ENCODE measurements at places on chromosomes 7 and 10.

GRCh38 chr10:25297466-25297865 lies 122.7 kb downstream of the GPR158 start:
- no peak for DNase-seq

DNA sequence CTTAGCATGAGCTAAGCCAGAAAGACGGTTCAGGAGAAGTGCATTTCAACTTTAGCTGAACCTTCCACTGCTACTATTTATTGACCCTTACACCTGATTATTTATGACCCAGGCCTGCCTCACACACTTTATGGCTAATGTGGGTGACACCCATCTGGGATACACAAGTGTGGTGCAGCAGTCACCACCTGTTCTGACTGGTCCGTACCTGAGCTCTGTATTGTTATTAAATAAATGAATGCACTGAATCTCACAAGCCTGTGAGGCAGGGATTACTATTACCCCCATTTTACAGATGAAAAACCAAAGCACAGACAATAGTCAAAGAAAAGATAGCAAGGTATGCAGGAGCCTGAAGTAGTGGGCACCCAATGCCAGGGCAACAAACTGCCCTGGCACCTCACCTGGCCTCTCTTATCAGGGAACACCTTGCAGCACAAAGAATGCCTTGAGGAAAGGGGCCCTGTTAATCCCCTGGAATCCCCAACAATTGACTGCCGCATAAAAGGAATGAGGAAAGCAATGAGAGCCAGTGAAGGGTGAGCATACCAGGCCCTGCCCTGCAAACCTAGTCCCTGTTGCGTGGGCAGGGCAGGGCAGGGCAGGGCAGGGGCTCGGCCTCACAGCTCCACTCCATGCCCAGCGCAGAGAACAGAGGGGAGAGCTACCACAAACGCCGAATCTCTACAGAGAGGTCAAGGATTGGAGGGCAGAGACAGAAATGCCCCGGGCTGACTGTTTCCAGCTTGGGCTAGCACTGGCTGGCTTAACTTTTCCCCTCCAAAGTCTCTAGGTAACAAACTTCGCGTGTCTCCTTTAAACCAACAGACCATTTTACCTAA lies 1.3 kb downstream of the ANXA11 start:
- no peak for DNase-seq

DNA sequence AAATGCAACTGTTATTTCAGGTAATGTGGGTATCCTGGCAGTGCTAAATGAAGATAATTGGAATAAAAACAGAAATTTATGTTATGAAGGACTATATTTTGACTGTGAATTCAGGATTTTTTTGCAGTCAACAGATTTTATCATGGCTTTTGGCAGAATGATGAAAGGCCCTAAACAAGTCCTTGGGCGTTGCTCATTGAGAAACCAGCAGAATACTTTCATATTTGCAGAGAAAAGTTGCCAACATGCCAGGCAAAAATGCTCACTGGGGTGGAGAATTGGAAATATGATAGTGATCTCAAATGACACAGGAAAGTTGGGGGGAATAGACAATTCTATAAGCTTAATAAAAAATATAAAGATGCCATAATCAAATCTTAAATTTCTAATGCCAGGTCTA lies 121.1 kb downstream of the GPR85 start:
- DNase-seq = no peak

DNA sequence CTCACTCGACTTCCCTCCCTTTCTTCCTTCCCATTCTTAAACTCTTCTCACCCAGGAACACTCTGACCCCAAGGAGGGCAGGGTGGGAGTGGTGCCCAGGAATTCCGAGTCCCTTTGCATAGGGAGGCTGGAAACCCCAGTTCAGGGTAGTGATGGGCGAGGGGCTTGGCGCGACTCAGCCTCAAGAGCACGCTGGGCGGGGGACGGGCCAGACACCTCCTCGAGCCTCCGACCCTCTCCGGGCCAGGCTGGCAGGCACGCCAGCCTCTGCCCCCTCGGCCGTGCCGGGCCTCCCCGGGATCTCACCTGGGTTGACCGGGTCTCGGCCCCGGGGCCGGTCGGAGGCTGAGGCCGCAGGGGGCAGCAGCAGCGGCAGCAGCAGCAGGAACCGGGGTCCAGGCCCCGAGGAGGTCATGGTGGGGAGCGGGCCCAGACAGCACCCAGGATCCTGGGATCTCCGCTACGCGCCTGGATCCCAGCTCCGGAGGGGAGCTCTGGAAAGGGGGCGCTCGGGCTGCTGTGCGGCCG lies 457 bp downstream of the PLOD3 start:
- no peak for DNase-seq

DNA sequence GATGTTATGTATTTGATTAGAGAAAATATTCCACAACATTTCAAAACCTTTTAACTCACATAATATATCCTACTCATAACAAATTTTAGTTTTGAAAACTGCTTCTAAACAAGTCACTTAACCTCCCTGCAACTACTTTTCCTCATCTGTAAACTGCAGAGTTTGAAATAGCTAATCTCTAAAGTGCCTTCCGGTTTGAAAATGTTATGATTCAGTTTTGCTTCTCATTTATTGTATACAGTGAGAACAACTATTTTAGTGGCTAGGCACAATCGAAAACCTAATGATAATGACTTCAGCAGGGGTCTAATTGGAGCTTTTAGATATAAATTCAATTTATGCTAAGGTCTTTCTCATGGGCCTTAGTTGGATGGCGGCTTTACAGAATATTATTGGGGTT lies 30.7 kb upstream of the TEX47 start:
- no peak for DNase-seq

DNA sequence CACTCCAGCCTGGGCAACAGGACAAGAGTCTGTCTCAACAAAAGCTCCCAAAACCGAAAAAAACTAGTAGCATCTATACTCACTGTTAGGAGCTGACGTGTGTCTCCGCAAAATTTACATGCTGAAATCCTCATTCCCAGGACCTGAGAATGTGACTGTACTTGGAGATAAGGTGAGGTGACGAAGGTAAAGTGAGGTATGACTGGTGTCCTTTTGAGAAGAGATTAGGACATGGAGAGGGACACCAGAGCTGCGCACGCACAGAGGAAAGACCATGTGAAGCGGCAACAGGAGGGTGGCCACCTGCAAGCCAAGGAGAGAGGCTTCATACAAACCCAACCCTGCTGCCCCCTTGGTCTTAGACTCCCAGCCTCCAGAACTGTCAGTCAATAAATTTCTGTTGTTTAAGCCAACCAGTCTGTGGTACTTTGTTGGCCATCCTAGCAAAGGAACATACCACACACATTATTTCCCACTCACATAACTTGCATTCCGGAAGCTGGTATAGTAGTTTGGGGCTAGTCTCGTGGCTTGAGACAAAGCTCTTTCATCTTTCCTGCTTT lies 1154.0 kb upstream of the CELF2 start:
- no peak for DNase-seq

- peak; percentile 32 for DNase-seq
Measured at GRCh38 chr10:61901829-61902444, 438 bp downstream of the ARID5B start.

- DNase-seq = peak; percentile 56
Measured at GRCh38 chr7:144834641-144835144, 1.2 kb downstream of the TPK1 start.

All from activated CD4-positive, alpha-beta T cell treated with anti-CD3 and anti-CD28 coated beads, Interleukin-2, amount 50 U/mL, for 16 hours (primary cell).